Dorsolateral prefrontal cortex (tissue), 122 donors: ENCODE measurements at places on chromosomes 3 and 15. TPM values are rescaled to one million over a fixed set of nuclear protein-coding genes. Genes with fewer than 3 reads are reported as not detected.

LCMT2 gene
- 4.7 TPM for total RNA-seq

B3GNT5 gene
- 5.2 TPM for total RNA-seq

GRCh38 chr15:74657846-74658245 is 38.0 kb downstream of the EDC3 start:
- DNase-seq: no peak

DNA sequence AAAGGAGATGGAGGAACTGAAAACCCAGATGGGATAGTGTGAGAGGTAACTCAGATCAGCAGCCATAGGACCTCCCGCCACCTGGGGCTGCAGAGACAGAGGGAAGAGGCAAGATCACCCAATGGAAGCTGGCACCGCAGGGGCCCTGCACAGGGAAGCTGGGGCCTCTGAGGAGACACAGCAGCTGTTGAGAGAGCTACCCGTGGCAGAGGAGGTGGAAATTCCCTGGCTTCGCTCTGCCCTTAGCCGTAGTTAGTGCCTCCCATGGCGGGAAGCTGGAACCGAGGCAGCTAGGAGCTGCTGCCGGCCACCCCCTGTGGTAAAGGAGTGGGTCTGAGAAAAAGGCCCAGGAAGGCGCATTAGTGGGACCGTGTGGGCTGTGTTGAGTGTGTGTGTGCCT is 18.0 kb upstream of the PLXNA1 start:
- no peak for DNase-seq

SYNPR gene
- total RNA-seq: 103 TPM

- DNase-seq: no peak
Observed at GRCh38 chr3:16759227-16759903, 125.4 kb upstream of the PLCL2 start.

GRCh38 chr15:93210995-93211394 is 122.0 kb upstream of the RGMA start:
- no peak for DNase-seq

DNA sequence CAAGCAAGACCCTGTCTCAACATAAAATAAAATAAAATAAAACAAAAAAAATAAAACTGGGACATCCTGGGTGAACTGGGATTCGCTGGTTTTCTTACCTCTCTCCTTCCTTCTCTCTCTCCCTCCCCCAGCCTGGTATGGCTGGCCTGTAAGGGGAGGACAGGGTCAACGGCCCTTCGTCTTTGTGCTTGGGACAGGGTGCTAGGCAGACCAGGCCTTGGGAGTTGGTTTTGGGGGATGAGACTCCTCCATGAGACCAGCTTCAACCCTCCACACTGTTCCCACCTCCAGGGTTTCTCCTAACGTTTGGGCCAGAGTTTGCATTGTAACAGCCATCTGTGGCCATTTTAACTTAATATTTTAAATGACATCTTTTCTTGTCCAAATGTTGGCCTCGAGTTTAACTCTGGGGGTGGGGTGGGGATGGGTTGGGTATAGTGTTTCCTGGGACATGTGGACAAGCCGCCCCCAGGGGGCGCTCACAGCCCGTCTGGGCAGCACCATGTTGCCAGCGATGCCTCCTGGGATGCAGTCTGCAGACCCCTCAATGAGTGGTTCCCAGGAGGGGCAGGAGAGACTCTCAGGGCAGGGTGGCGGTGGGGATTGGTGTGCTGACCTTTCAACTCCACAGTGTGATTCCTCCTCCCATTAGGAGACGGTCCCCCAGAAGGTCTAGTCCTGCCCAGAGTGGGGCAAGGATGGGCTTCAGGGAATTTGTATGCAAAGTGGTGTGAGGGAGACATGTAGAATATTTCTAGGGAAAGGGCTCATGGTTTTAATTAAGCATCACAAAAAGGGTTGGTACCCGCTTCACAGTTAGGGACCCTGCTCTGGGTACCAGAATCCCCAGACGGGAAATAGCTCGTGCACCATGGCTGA is 37.7 kb upstream of the LCTL start:
- DNase-seq: peak; percentile 50

DNA sequence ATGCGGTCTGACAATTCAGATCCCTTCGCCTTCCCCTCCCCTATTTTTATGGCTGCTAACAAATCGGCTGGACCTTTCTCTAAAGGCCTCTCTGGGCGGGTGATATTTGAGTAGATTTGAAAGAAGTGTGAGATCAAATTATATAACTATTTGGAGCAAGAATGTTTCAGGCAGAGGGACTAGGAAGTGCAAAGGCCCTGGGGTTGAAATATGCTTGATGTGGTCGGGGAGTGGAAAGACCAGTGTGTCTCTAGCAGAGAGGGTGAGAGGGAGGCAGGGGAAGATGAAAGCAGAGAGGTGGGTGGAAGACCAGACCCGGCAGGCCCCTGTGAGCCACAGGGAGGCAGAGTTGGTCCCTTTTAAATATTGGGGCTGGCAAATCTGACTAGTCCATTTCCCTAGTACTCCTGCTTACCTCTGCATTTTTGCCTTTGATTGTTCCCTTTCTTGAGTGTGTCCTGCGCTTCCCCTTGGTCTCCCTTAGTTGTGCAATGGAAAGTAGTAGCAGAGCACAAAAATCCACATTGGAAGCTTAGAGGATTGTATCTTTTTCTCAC is 32.3 kb downstream of the SLCO3A1 start:
- DNase-seq: no peak

DNA sequence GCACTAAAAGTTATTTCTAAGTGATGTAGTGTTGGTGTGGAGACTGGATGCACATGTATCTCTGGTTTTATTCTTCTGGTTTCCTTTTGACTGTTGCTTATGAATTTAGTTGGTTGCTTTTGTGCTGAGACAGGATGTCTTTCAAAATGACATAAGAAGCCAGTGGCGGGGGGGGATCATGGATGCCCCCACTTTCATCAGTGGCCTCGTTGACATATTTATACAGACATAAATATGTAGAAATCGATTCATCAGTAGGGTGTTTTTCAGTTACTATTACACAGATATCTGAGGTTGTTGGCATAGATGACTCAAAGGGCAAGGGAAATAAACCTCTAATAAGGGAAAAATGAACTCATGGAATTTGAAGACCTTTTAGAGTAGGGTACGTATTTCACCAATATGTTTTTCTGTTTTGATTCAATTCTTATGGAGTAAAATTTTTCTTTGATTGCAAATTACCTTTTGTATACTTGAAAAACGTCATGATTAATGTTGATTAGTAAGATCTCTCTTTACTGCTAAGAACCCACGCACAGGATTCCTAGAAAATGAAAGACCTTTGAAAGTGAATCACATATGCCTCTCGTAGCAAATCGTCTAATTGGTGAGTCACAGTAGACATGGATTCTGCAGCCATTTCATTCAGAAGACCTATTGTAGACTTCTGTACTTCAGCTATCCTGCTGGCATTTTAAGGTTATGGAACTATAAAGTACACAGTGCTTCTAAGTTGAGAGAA is 97.4 kb upstream of the RBMS3 start:
- no peak for DNase-seq

- DNase-seq: no peak
Observed at GRCh38 chr3:47121409-47121808, 42.5 kb downstream of the SETD2 start.

- DNase-seq: no peak
Observed at GRCh38 chr3:197025736-197026480, 3.7 kb downstream of the MELTF start.

- no peak for DNase-seq
Observed at GRCh38 chr15:31437686-31438085, 111.1 kb downstream of the KLF13 start.

DNA sequence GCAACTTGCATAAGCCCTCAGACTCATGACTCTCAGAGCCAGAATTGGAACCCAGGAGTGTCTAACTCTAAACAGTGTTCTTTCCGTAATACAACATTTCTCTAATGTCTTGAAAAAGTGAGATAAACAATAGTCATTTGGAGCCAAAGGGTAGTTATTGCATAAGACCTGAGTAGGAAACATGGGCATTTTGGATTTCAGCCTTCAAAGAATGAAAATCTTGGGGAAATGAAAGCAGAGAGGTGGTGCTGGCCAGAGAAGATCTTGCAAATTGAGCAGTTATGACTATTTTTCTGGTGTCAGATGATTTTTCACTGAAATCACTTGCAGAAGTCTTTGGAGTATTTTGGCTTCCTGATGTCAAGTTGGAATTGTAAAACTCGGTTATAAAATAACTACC is 379.4 kb downstream of the DIPK2A start:
- no peak for DNase-seq

LDHAL6B gene
- not detected for total RNA-seq

CDC25A gene
- 1.5 TPM for total RNA-seq

- DNase-seq: no peak
Observed at GRCh38 chr3:27927882-27928281, 205.8 kb upstream of the EOMES start.

TTLL13 gene
- total RNA-seq: 1.6 TPM

ATP13A4 gene
- 95.3 TPM for total RNA-seq

DNA sequence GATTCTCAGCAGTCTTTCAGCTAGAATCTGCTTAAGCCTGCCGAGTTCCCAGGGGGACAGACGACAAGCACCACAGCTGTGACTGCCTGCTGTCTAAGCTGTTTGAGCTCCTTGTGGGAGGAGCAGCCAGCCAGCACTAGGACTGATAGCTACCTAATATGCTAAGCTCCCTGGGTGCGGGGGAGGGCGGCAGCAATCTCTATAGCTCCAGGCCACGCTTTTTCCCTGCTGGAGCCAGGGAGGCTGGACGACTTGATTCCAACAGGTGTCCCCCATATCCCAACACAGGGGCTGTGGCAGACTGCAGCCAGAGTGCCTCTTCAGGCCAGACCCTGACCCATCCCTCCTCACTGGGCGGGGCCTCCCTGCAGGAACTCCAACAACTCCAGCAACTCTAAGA is 134.1 kb upstream of the ARPP21 start:
- DNase-seq: no peak

OXNAD1 gene
- total RNA-seq: 31.2 TPM

- no peak for DNase-seq
Observed at GRCh38 chr3:39982665-39983357, 173.4 kb downstream of the MYRIP start.

DNA sequence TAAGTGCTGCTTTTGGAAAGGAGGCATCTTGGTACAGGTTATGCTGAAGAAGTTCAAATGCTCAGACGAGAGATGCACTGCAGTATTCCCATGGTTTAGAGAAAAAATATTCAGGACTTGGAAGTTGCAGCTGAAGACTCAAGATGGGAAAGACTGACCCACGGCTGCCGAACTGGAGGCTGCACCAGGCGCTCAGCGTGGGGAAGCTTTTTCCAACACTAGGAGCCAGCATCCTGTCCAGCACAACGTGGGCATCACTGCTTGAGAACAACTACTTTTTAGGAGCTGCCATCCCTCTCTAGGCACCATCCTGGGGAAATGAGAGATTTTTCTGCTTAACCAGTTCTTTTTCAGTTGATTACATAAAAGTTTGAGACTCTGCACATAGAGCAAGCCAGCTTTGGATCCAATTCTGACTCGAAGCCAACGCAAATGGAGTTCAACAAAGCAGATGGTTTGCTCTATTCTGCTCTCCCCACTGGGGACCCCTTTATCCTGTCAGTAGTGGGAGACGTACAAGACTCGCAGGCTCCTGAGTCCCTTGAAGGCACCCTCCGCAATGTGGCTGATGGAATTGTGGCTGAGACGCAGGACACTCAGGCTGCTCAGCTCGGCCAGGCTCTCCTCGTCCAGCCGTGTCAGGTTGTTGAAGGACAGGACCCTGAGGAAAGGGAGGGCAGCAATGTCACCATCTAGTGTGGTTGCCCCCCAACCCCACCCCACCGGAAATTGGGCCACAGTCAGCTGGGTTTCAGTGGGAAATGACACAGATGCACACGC is 93.8 kb downstream of the LRIG1 start:
- DNase-seq: no peak

ERICH6 gene
- 0.72 TPM for total RNA-seq

POC1A gene
- 4.7 TPM for total RNA-seq

CFAP100 gene
- total RNA-seq: 1.3 TPM

DNA sequence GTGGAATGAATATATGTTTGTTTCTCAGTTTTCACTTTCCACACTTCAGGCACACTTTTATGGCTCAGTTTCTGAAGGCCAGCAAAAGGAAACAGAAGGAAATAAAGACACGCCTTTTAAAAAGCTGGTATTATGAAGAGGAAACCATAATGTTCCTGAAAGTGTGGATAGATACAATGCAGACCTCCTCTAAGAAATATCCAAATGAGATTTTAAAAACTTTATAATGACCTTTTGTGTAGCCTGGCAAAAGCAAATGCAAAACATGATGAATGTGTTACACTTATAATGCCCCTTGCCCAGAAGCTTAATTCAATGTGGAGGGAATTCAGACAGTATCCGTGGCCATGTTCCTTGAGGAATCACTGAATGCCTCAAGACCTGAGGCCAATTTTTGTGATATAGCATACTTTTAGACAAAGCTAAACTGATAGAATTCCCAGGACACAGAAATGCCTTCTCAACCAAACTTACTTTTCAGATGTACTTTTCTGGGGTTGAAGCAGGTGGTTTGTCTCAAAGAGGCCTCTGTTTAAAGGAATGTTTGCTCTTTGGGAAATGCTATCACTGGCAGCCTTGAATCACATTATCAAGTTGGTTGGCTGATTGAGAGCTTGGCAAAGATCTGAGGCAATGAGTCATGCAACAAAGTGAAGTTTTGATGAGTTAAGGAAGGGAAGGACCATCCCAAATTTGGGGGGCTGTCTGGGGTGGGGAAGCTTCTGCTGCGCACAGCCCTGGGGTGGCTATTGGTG is 77.1 kb upstream of the CACNA2D3 start:
- no peak for DNase-seq

- DNase-seq: peak; percentile 33
Observed at GRCh38 chr15:66221126-66221525, 32.4 kb downstream of the MEGF11 start.
